Ammon's horn (tissue), 1 donor: ENCODE measurements at places on chromosomes 12 and 14.

DNA sequence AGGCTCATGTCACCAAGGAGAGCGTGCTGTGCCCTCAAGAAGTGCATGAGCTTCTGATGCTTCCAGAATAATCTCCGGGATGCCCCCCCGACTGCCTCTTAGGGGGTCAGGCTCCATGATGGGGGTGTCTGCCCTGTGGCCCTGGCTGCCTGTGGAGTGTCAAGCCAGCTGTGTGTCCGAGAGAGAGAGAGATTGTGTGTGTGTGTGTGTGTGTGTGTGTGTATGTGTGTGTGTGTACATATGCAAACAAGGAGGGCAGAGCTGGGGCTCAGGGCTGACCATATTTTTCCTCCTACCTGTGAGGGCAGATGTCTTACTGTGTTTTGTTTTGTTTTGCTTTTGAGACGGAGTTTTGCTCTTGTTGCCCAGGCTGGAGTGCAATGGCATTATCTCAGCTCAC lies 5.6 kb upstream of the ALDH2 start:
- DNase-seq, result no peak

GRCh38 chr12:29208936-29209701 lies 60.0 kb downstream of the FAR2 start:
- DNase-seq, result no peak

DNA sequence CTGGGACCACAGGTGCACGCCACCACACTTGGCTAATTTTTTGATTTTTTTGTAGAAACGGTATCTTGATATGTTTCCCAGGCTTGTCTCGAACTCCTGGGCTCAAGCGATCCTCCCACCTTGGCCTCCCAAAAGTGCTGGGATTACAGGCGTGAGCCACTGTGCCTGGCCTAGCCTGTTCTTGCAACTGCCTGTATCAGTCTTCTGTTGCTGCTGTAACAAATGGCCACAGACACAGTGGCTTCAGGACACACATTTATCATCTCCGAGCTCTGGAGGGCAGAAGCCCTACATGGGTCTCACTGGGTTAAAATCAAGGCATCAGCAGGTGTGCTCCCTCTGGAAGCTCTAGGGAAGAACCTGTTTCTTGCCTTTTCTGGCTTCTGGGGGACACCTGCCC lies 79.9 kb upstream of the NCOR2 start:
- DNase-seq, result no peak

DNA sequence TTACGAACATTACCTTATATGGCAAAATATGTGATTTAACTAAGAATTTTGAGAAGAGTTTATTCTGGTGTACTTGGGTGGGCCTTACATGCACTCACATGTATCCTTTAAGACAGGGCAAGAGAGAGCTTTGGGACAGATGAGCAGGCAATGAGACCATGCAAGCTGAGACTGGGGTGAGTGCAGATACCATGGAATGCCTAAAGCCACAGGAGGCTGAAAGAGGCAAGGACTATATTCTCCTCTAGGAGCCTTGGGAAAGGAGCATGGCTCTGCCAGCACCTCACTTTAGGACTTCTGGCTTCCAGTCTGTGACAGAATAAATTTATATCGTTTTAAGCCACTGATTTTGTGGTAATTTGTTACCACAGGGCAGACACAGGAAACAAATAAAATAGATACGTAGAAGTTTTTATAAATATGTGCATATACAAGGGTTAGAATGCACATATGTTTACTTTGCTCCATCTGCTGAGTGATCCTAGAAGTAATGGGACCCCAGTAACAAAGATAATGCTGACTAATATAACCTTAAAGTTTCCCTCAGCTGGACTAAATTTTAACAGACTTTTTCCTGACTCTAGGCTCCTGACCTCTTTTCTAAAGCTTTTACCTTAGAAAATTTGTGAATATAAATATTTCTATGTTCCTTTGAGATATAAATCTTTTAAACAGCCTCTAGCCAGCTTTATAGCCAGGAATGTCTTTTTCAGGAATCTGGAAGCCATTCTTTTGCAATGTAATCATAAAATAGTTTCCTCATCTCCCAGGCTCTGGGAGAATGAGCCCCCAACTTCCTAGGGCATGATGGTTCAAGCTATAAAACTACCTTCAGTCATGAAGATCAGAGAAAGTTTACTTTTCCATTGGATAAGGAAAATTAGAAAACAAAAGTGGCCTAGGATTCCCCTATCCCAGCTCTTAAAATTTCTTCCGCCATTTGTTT lies 216.8 kb downstream of the PPFIA2 start:
- no peak for DNase-seq

DNA sequence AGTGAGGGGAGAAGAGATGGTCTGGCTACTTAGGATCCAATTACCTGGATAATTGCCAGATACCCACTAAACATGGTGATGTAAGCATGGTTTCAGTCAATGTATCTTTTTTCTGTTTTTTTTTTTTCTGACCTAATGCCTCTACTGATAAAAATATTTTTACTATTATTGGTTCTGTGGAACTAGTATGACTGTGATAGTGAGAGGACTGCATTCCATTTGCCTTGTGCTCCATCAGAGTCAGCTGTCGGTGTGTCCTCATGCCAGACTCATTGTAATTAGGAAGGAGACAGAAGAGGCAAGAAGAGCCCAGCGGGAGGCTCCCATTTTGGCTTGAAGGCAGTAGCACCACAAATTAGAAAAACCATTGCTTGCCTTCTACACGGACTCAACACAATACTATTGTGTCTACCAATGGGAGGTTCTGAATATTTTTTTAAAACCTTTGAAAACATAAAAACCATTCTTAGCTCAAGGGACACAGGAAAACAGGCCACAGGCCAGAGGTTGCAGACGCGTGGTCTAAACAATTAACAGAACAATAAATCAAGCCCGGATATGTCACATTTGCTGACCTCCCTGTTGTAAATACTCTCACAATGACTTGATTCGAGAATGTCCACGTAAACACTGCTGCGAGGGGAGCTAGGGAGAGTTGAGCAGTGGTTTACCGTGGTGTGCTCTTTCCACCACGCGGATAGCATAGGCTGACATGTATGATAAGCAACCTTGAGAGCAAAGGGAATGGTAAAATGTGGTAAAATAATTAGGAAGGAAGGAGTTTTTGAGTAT lies 13.5 kb upstream of the DCP1B start:
- DNase-seq, result peak; percentile 25

- DNase-seq, result peak; percentile 49
These were observed 1183.7 kb upstream of the TMEM132C start for GRCh38 chr12:127083008-127083949.

GRCh38 chr12:30989754-30990153 lies 63.2 kb downstream of the TSPAN11 start:
- DNase-seq, result no peak

GRCh38 chr14:36313898-36314297 lies 6.5 kb downstream of the MBIP start:
- DNase-seq, result no peak

DNA sequence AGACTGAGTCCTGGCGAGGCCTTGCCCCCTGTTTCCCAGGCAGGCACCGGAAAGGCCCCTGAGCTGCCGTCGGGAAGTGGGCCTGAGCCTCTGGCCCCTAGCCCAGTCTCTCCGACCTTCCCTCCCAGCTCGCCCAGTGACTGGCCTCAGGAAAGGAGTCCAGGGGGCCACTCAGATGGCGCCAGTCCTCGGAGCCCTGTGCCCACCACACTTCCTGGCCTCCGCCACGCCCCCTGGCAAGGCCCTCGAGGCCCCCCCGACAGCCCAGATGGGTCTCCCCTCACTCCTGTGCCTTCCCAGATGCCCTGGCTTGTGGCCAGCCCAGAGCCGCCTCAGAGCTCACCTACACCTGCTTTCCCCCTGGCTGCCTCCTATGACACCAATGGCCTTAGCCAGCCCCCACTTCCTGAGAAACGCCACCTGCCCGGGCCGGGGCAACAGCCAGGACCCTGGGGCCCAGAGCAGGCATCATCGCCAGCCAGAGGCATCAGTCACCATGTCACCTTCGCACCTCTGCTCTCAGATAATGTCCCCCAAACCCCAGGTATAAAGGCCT lies 10.9 kb downstream of the TNS2 start:
- no peak for DNase-seq

DNA sequence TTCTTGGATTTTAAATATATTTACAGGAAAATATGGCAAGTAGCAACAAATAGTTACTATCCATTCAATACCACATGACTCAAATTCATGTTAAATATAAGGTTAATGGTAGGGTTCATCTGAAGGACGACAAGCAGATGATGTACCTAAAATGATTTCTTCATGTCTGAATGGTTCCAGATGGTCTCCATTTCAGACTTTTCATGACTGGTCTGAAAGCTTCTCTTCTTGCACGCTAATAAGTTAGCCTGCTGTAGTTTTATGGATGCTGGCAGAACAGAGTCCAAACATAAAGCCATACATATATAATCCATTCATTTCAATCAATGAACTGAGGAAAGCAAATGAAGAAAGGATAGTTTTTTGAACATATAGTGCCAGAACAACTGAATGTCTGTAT lies 257.0 kb upstream of the MGAT4C start:
- DNase-seq, result no peak

GRCh38 chr12:119808441-119808840 lies 68.7 kb downstream of the CIT start:
- no peak for DNase-seq

DNA sequence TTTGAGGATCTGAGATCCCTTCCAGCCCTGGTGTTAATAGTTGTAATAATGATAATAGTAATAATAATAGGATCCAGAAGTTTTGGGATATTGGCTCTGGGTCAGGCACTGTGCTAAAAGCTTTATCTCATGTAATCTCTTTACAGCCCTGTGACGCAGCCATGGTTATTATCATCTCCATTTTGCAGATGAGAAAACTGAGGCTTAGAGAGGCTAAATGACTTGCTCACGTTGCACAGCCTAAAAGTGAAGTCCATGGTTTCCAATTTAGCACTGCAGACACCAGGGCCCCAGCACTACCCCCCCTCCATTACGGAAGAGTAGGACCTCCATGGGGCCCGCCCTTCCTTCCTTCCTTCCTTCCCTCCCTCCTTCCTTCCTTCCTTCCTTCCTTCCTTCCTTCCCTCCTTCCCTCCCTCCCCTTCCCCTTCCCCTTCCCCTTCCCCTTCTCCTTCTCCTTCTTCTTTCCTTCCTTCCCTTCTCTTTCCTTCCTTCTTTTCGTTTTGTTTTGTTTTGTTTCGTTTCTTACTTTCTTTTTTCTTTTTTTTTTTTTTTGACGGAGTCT lies 14.9 kb upstream of the COX6A1 start:
- DNase-seq, result no peak

DNA sequence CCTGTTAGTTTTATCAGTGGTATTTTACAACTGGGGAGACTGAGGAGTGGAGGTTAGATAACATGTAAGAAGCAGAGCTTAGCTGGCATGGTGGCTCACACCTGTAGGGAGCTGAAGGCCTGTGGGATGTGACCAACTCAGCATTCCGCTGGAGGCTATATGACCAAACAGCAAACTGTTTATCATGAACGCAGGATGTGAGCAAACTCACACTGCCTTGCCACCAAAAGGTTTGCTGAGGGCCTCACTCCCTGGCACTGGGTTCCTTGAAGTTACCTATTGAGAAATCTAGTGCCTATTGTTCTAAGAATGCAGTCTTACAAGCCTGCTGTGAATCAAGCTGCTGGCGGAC lies 23.4 kb downstream of the JKAMP start:
- no peak for DNase-seq

DNA sequence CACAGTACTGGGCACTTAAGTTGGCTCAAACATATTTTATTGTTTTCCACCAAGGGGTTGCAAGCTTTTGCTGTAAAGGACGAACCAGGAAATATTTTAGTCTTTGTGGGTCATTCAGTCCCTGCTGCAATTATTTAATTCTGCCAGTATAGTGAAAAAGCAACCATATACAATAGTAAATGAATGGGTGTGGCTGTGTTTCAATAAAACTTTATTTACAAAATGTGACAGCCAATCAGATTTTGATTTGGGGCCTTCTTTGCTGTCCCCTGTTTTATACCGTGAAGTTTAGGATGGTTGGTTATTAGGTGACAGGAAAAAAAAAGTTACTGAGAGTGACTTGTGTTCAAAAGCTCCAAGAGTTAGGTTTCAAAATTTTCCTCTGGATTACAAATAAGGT lies 956.4 kb downstream of the AACS start:
- no peak for DNase-seq

- DNase-seq, result no peak
These were observed 23.5 kb downstream of the ADGRD1 start for GRCh38 chr12:130977046-130977742.

DNA sequence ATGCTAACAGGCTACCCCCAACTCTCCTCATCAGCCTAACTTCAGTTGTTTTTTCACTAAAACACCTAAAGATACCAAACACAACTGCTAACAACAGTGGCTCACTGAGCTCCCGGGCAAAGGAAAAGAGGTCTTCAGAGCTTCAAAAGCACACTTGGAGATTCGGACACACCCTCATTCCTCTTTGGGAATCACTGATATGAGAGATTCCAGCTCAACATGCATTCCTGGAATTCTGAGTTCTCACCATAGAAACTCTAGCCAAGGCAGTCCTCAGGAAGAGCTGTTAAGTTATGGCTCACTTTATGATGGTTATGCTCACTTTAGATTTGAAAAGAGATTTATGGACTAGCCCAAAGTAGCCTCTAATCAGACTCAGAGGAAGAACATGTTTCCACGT lies 40.1 kb downstream of the STXBP6 start:
- DNase-seq, result no peak

- DNase-seq, result no peak
These were observed 50.6 kb upstream of the PTGR2 start for GRCh38 chr14:73800970-73801515.

DNA sequence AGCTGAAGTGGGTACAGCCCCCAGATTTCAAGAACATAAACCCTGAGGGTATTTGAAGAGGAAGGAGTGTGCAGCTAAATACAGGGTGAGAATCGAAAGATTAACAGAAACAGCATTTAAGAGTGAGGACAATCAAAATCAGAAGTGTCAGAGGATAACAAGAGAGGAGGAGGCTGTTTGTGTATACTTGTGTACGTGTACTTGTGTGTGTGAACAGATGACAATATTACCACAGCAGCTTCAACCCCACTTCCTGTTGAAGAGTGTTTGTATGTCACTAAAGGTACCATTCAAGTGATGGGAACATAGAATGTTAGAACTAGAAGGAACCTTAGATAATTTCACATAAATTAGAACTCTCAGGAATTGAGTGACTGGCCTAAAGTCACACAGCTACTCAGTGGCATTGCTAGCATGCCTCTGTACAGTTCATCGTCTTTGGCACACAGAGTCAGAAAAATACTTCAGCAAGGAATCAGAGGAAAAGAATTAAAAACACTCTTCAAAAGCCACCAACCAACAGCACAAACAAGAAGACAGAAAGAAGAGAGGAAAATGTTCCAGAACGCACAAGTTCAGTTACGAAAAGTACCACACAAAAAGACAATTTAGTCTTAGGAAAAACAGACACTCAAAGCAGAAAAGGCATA lies 164.3 kb upstream of the BCL2L14 start:
- DNase-seq, result no peak

DNA sequence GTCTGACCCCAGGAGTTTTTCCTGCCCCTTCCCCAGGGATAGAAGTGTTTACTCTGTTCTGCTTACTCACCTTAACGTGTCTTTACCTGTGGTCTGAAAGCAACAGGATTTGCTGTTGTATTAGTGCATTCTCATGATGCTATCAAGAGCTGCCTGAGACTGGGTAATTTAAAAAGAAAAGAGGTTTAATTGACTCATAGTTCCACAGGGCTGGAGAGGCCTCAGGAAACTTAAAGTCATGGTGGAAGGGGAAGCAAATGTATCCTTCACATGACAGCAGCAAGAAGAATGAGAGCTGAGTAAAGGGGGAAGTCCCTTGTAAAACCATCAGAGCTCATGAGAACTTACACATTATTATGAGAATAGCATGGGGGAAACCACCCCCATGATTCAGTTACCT lies 240.4 kb downstream of the SNAPC1 start:
- DNase-seq, result no peak

- peak; percentile 79 for DNase-seq
These were observed at the start of the genes DDX54 and RITA1 for GRCh38 chr12:113185180-113186032. TSS of gene DDX54 (minus strand) at chr12:113185478. CDS start at chr12:113185451, 27 bp downstream. TSS of gene RITA1 (plus strand) at chr12:113185721. CDS start at chr12:113186747, 1,026 bp downstream.
